ENCODE measurements at places on chromosomes 5 and 9.

DNA sequence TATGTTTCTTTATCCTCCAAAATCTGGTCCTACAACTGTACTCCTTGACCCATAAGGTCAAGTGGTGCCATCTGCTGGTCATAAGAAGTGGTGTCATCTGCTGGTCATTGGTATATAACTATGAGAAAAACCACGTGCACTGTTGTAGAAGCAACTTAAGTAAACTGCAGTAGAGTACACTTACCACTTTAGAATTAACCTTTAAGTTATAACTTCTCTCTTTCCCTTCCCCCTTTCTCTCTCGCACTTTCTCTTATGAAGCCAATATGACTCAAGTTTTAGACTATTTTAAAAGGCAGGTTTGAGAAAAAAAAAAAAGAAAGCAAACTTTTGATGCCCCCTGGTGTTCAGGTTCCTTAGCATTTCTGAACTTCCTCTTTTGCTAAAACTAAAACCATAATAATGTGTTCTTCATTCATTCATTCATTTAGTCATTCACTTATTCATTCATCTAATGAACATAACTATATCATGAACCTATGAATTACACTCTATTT is 12.8 kb upstream of the MTAP start:
- no peak for DNase-seq

DNA sequence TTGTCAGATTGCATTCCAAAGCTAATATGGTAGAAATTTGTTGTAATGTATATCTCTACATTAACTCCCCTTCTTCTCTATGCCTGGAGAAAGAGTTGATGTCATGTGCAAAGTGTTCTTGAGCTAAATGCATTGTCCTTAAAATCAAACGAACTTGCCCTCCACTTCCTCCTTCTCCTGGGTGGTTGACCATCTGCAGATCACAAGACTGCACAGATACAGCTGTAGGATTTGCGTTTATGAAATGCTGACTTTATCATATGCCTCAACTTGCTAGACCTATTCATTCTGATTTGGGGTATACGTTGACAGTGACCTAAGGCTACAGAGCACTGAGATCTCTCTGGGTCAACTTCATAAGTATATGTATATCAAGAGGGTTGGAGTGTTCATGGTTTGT is 8.3 kb downstream of the TRIM32 start:
- DNase-seq, result no peak

GRCh38 chr9:128365525-128365924 is 5.6 kb upstream of the URM1 start:
- no peak for DNase-seq

DNA sequence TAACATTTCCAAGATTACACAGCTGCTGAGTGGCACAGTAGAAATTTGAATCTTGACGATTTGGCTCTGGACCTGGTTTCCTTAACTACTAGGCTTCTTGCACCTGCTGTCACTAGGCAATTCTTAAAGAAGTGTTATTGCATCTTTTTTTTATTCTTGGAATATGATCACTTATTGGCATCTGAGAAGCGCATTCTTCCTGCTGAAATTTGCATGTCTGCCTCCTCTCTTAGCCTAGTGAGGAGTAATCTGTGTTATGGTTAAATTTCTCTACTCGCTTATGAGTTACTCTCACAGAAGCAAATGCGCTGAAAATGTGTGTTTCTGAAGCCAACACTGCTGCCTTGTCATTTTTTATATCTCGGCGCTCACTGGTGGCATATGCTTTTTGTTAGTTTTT is 89.3 kb downstream of the WDR41 start:
- DNase-seq, result no peak

- no peak for DNase-seq
These were observed 52.7 kb downstream of the GLDC start for GRCh38 chr9:6592791-6593190.

DNA sequence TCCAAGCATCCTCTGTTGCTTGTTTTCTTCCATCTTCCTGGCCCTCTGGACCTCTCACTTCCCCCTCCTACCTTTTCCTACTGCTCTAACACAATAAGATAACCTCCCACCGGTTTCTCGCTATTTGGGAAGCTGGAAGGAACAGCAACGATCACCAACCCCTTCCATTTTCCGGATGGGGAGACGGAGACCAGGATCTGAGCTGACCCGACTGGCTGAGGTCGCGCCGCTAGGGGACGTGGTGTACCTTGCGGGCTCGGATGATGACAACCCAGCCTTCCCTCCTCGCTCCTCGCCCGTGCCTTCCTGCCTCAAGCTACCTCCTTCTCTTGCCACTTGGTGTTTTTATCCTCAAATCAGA is 1.9 kb downstream of the LPAR1 start:
- no peak for DNase-seq

DNA sequence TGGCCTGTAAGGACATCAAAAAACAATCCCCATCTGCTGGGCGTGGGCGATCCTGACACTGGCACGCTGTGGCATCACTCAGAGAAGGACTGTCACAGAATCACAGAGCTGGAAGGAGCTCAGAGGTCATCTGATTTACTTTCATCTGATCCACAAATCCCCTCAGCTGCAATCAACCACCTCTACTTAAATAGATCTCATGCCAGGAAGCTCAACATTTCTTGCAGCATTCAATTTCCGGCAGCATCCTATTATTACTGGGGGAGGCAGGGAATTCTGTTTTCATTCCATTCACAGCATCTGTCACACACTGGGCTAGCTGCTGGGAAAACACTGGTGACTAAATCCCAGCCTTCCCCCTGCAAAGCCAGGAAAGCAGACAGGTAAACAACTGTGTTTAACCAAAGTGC is 38.3 kb downstream of the RETREG1 start:
- DNase-seq, result no peak

DNA sequence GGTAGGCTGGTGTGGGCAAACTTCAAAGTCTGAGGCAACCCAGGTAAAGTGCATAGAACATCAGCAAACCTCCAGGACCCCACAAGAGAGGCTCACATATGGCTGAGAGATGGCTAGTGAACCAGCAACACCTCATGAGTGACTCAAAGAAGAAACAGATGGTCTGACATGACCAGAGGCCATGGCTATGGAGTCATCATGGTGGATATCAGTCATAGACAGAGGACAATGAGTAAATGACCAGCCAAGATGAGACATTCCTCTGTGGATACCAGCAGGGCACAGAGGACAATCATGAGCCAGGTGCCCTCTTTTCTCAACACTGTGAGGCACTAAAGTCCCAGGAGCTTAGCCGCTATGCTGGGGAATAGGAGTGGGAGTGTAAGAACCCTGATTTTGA is 180.8 kb downstream of the RASEF start:
- DNase-seq, result no peak

DNA sequence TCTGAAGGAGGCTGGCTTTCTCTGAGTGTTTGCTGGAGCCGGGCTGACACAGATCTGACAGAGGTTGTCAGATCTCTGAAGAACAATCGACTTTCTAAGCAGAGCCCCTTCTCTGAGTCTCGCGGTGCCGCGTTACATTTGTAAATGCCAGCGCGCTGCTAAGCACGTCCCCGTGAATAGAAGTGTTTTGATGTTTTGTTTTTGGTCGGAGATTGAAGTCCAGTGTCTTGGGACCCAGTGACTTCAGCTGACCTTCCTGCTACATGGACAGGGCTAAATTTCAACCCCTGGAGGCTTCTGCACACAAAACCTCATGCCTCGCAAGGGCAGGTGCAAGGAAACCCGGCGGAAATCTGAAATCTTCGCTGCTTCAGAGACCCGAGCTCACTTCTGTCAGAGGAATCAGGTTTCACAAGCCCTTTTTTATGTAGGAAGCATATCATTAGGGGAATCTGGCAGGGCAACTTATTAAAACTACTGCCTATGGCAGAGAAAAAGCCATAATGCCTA is 27.2 kb downstream of the NEUROG1 start:
- no peak for DNase-seq

GRCh38 chr5:95022967-95023695 is 261.8 kb downstream of the MCTP1 start:
- DNase-seq, result no peak

GRCh38 chr5:163525096-163525495 is 19.7 kb downstream of the MAT2B start:
- no peak for DNase-seq

- no peak for DNase-seq
These were observed 6.2 kb downstream of the ARSI start for GRCh38 chr5:150296496-150296895.

DNA sequence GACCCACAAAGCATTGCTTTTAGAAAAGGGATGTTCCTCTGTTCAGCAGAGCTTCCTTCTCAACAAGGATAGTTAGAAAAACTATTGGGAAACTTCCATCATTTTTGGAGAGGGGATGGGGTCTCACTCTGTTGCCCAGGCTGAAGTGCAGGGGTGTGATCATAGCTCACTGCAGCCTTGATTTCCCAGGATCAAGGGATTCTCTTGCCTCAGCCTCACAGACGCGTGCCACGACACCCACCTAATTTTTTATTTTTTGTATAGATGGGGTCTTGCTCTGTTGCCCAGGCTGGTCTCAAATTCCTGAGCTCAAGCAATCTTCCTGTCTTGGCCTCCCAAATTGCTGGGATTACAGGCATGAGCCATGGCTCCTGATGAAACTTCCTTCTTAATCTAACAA is 34.8 kb downstream of the PHAX start:
- no peak for DNase-seq

- DNase-seq, result no peak
These were observed 301.9 kb downstream of the RASEF start for GRCh38 chr9:82761027-82761426.

DNA sequence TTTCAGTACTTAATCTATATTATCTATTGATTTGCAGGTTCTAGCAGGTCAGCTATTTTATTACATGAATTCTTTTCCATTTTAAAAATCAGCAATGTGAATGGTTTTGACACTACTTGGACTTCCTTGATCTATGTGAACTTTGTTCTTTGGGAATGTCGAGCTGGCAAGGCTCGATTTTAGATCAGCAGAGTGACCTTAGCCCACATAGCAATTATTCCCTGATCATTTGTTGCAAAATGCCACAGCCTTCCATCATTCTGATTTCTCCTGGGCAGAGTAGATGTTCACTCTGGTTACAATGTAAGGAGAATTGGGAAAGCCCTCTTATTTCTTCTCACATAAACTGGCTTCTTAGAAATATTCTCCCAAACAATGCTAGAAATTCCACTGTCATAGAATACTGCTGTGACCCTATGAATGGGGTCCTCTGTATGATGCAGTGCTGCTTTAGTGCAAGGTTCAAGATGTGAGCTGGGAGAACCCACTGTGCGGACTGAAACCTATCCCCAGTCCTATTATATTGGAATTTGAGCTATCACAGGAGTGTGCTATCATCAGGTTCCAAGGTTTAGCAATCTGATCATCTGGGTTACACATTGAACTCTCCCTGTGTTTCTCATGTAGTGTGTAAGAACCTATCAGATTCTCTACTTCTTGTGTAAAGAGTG is 15.7 kb upstream of the GDA start:
- DNase-seq, result no peak

DNA sequence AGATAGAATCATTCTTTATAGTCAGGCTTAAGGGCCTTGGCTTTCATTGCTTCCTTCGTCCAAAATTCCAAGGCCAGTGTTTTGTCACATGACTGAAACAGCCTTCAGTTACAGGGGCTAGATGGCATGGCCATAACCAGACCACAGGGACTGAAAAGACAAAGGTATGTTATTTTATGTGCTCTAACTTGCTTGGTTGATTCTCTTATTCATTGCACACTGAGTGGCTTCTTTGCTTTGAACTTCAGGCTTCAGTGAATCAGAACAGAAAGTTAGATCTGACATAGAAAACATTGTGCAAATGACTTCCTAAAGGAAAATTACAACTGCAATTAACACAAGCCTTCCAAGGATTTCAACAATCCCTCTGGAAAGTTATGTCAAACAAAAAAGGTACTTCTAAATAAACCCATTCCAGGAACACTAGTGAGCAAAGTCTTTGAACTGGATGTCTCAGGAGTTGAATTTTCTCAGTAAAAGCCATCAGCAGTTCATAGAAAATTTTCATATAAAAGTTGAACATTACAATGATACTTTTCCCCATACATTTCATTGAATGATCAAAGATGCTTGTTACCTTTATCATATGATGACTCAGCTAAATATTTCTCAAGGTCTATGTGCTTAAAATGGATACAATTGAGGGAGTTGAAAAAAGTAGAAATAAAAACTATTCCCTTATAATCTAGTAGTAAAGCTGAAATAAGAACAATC is 355.3 kb downstream of the TMEM232 start:
- no peak for DNase-seq

DNA sequence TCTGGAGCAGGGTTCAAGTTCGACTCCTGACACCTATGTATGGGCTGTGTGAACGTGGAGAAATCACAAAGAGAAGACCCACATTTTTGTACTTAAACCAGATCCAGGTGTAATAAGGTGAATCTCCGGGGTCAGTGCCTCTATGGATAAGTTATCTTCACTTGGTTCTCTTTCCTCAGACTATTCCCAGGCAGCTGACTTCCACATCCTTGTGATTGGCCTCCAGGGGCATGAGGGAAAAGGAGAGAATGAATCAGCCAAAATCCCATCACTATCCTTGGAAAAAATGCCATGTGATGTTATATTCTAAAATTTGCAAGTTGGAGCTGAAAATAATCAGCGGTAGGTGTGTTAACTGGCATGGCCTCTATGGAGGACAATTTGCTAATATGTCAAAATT is 37.2 kb downstream of the ZNF622 start:
- DNase-seq, result no peak

- no peak for DNase-seq
These were observed 17.2 kb downstream of the PAM start for GRCh38 chr5:102772273-102772672.

GRCh38 chr5:74392711-74393351 is 247.7 kb downstream of the ENC1 start:
- no peak for DNase-seq

GRCh38 chr9:14652729-14653377 is 40.4 kb downstream of the ZDHHC21 start:
- no peak for DNase-seq

DNA sequence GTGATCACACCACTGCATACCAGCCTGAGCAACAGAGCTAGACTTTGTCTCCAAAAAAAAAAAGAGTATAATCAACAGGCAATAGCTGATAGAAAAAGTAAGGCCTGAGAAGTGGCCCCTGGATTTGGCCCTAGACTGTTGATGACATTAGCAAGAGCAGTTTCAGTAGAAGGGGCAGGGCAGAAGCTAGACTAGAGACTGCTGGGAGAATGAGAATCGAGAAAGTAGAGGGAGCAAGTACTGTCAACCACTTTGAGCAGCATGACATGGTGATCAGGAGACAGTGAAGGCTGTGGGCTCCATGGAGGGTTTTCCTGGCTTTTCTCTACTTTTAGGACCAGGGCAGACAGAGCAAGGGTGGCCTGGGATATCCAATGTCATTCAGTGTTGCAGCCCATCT is 34.9 kb upstream of the B4GALT1 start:
- DNase-seq, result no peak

- no peak for DNase-seq
These were observed 139.8 kb upstream of the SPEF2 start for GRCh38 chr5:35477911-35478310.
